CD4-positive, alpha-beta T cell treated with Interleukin-10 for 1 hour (primary cell): ENCODE measurements at places on chromosomes 11 and 22.

DNA sequence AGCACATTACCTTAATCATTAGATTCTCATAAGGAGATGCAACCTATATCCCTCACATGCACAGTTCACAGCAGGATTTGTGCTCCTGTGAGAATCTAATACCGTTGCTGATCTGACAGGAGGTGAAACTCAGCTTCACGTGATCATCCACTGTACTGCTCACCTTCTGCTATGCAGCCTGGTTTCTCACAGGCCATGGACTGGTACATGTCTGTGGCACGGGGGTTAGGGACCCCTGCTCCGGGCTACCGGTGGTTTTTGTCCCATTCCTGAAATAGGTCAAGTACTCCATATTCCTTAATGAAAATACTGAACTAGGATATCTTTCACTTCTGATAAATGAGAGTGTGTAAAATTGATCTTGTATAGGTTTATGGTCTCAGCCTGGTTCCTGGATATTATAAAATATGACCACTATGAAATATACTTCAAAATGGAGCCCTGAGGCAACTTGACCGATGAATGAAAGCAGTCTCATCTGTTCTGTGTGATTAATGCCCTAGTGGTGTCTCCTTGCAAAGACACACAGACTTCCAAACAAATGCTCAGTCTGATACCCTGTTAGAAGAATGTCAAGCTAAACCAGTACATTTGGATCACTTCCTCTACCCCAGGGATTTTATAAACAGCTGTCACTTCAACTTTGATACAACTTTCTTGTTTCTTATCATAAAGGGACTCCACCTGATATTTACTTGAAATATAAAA lies 492.9 kb upstream of the ANO3 start:
- DNase-seq: no peak

DNA sequence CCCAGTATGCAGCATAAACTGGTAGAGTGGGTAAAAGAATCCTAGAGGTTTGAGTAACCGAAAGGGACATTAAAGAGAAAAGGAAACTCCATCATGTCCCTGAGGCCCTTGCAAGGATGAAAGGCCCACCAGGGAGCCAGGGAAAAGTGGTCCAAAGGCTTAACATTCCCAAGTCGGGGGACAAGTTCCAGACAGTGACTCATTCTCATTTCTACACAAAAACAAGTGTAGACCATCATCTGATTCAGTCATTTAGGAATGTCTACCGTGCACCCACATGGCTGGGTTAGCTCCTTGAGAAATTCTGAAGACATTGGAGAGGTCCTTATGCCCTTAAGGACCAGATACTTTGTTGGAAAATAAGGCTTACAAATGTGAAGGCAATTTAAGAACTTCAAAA lies 4.8 kb upstream of the NOX4 start:
- no peak for DNase-seq

DNA sequence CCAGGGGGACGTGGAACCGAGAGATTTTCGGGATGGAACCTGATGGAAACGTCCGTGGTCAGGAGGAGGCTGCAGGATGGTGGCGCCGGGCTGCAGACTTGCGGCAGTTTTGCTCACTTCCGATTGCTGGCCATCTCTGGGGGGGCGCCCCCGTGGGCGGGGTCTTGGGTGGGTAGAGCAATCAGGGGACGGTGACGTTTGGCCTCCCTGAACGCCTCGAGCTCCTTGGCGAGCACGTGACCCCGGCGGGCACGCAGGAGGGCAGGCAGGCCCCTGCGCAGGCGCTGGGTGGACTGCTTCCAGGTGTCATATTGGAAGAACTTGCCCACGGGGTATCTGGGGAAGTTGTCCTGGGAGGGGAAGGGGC lies 6.3 kb downstream of the IGF2 start:
- DNase-seq: no peak

DNA sequence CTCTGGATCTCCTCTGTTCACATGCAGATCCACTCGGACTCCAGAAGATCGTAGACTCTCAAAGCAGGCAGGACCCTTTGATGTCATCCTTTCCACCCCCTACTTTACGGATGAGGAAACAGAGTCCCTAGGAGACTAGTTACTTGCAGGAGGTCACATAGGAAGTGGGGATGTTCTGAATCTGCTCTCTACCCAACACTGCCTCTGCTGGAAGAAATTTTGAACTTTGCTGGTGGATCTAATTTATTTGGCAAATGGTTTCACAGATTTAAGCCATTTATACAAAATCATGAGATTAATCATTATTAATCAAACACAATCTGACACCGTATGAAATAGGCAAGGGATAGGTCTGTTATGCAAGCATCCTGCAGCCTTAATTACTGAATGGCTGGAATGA lies 55.0 kb upstream of the USP47 start:
- DNase-seq: no peak

DNA sequence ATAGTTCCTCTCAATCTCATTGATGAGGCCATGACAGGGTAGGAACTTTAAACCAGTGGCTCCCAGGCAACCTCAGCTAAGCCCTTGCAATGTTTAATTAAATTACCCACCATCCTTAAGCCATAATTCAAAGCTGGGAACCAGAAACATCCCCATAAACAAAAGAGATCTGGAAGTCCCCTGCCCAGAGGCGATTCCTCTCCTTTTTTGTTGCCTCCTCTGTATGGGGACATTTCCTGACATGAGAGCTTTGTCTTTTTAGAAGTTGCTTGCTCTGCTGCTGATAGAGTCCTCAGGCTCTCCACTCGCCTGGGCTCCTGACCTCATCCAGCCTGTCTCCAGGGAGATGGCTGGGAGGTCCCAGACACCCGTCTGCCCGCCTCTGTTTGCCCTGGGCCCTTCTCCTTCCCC lies 3.2 kb downstream of the DTX4 start:
- DNase-seq: no peak

DNA sequence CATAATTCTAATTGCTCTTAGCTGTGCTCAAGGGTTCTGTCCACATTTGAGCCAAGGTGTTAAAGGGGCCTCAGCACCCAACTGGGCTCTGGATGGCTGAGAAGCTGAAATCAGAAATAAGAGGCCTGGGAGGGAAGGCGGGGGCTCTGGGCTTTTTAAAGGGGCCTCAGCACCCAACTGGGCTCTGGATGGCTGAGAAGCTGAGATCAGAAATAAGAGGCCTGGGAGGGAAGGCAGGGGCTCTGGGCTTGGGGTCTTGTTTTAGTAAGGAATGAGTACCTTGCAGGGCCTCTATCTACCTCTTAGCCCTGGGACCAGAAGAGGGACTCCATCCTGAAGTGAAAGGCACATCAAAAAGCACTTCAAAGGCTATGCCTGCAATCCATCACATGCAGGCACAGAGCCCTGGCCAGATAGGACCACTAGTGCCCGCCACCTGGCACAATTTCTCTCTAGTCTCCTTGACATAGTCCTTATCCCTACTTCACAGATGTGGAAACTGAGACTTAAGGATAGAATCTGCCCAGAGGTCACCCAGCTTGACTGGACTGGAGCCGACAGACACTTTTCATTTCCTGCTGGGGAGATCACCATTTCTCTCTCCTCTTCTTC lies 35.6 kb downstream of the DKK3 start:
- DNase-seq: no peak

DNA sequence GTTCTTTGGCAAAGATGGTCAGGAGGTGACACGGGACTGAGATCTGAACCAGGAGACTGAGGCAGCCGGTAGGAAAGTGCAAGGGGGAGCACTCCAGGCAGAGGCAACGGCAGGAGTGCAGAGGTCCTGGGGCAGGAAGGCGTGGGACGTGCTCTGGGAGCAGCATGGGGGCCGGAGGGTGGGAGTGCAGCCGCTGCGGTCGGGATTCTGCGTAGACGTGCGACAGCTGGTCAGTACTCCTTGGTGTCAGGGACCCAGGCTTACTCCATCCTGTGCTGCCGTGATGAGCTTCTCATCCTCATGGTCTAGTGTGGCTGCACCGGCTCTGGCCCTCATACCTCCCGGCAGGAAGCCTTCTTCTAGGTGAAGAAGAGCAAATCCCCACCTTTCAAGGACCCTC lies 16.9 kb upstream of the TRMU start:
- no peak for DNase-seq

GRCh38 chr11:73331138-73331916 lies 23.3 kb downstream of the ARHGEF17 start:
- no peak for DNase-seq

DNA sequence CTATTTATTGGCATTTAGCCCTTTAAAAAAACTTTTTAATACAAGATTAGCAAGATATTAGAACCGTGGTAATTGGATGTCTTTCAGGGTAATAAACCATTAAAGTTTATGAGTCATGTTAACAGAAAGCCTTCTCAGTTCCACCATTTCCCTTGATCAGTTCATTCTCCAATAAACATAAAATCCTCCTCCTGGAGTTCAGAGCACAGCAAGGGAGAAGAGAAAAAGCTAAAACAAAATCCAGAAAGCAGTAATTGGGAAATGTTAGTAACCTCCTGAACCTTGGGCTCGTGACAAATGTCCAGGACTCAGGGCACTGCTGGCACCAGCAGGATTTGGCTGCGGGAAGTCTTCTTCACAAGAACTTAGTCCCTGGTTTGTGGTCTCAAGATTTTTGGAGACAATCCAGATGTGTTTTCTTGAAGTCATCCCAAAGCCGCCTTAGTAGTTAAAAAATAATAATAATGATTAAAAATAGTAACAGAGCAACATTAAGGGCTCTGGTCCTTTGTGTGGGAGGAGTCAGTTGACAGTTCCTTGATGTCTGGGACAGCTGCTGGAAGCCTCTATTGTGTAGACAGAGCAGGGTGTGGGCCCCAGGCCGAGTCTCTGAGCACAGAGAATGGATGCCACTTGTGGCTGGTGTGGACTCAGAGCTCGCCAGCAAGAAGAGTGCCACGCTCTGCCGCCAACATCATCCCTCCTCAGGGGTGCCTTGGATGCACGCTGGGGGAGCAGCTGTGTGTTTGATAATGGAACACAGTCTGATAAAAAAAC lies 43.4 kb upstream of the PITPNB start:
- DNase-seq: no peak

DNA sequence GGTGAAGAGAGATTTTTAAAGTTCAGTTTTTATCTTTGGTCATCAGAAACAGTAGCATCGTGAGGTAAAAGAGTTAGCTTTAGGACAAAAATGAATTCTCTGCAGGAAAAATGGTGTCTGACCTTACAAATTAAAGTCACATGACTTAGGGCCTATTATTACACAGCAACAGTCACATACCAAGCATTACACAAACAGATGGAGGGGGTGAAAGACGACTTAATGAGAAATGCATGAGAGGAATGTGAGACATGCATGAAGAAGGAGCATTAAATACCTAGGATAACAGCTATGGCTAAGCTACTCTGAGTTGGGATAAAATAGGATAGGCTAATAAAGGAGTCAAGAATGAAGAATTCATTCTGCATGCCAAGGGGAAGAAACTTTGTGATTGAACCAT lies 77.5 kb downstream of the BLID start:
- DNase-seq: no peak

- DNase-seq: no peak
Observed at GRCh38 chr11:61526229-61526628, 17.7 kb downstream of the LRRC10B start.

DNA sequence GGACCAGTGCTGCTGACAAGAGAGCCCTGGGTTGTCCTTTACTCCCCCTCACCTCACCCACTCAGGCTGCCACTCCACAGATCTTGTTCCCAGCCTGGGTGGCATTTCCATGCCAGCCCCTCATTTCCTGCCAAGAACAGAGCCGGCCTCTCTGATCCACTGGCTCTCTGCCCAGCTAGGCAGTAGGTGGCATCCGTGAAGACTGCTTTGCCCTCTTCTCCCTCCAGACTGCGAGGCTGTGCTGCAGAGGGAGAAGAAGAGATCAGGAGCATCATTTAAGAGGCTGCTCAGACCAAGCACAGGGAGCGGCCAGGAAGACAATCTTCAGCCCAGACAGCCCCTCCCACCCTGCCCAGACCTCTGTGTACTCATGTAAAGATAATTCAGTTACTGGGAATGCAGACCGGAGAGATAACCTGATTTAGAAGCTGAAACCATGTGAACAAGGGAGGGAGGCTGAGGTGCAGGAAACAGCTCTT lies 126.9 kb upstream of the NCAM1 start:
- DNase-seq: no peak

DNA sequence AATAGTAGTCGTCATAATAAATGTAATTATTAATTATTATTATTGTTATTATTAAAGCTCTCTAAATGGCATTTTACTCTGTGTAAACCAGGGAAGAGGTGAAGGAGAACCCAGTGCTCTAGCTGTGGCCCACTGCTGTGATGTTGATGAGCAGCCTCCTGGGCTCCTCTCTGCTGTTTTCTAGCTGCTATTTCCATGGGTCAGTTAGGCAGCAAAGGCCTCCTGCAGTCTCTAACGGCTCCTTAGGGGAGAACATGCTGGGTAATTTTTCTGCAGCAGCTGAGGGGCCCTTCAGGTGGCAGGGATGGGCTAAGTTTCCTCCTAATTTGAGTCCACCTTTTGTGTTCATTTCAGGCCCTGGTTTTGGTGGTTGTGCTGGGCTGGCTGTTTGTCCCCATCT lies 24.6 kb downstream of the SLC5A1 start:
- DNase-seq: no peak

GRCh38 chr11:115912484-115912945 lies 408.3 kb upstream of the CADM1 start:
- DNase-seq: no peak

DNA sequence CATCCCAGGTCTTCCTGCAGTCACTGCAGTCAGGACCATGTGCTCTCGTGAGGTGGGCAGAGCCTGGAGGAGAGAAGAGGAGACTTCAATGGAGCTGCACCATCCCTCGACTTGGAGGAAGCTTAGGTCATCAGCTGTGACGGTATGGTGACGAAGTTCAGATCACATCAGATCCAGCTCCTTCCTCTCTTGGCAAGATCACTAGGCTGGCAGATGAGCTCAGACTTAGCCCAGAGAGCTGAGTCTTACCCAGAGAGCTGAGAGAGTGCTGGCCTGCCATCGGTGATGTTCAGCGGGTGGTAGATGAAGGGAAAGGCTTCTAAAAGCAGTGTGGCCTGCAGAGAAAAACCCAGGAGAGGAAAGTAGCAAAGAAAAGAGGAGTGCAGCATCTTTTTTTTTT lies 1.8 kb upstream of the SLC15A3 start:
- no peak for DNase-seq

DNA sequence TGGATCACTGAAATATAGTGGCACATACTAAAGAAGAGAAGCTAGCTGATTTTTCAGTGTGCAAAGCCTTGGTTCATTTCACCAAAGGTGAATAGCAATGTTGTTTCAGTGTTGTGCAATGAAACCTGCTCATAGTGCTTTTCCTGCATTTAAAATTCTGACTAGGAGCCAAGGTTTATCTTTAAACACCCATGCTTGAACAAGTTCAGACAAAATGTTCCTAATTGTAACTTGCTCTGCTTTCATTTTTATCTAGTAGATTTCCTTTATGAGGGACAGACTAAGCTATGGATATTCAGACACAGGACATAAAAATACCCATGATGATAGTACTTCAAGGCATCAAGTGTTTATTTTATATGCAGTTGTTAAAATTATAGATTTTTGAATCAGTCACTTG lies 47.7 kb downstream of the BBOX1 start:
- DNase-seq: no peak
